ENCODE measurements at places on chromosomes 6 and 20. TPM values are rescaled to one million over a fixed set of nuclear protein-coding genes. Genes with fewer than 3 reads are reported as not detected.

- H3K27me3 ChIP-seq, result peaks cover 3% of the 10 kb centered on the region
- no peak overlapping the region for H3K27ac ChIP-seq
- H3K4me1 ChIP-seq, result no peaks in the 10 kb centered on the region
- no peak overlapping the region for H3K4me3 ChIP-seq
- no peak for DNase-seq
Measured at GRCh38 chr20:36098364-36098763, 56.2 kb upstream of the EPB41L1 start.

DNA sequence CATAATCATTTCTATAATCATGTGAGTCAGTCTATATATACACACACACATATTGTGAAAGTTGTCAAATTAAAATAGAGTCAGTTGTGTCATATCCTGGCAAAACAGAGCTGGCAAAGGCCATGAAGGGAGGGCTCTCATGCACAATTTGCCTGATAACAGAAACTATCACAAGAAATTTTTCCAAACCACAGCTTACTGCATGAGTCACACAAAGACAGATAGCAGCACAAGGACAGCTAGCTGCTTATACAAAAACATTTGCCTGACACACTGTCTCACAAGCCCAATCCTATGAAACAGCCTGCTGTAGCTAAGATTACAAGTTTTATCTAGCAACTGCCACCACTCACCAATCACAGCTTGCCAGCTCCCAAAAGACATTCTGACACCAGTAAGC lies 848.5 kb upstream of the MAN1A1 start:
- no peak overlapping the region for H3K4me3 ChIP-seq
- no peak for DNase-seq
- no peaks in the 10 kb centered on the region for H3K27me3 ChIP-seq
- H3K4me1 ChIP-seq, result no peaks in the 10 kb centered on the region

Gene BHLHE23
- polyA plus RNA-seq, result not detected

DNA sequence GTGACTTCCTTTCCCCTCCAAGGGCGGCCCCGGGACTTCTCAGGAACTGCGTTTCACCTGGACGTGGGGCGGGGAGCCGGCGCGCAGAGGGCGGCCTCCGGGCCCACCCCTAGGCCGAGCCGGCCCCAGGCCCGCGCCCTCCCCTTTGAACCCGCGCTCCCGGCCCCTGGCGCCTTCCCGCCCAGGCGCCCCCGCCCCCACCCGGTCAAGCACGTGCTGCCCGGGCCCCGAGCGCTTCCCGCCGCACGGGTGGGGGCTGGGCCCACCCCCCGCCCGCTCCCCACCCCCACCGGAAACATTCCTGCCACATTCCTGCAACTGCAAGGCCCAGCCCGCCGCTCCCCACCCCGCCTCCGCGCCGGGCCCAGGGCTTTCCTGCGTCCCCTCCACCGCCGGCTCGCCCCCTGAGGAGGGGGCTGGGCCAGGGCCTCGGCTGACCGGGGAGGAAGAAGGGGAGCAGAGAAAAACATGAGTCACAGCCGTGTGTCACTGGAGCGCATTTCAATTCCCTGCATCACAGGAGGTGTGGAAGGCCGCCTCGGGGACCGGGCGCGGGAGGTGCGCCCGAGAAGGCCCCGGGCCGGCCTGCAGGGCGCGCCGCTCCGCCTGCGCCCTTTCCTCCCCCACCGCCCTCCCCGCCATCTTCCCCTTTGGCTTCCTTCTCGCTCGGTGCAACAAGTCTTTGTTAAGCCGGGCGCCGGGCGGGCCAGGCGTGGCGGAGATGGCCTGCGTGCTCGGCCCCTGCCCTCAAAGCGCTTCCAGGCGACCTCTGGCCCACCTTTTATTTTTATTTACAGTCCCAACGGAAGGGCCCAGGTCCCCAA lies 1.2 kb upstream of the HMGA1 start:
- H3K36me3 ChIP-seq, result no peaks in the 10 kb centered on the region
- peak overlapping the region; percentile 96 for H3K27ac ChIP-seq
- peak; percentile 55 for DNase-seq
- peak overlapping the region; percentile 85 for H3K4me3 ChIP-seq
- no peaks in the 10 kb centered on the region for H3K27me3 ChIP-seq

DNA sequence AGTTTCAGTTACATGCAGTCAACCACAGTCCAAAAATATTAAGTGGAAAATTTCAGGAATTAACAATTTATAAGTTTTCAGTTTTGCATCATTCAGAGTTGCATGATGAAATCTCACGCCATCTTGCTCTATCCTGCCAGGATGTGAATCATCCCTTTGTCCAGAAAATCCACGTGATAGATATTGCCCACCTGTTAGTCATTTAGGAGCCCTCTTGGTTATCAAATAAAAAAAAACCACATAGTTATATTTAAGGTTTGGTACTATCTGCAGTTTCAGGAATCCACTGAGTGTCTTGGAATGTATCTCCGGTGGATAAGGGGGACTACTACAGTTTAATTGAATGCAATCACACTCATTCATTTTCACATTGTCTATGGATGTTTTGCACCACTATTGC lies 1249.0 kb upstream of the CITED2 start:
- H3K4me3 ChIP-seq, result no peak overlapping the region
- no peak for DNase-seq
- H3K4me1 ChIP-seq, result no peaks in the 10 kb centered on the region
- no peaks in the 10 kb centered on the region for H3K27me3 ChIP-seq

GRCh38 chr20:48682529-48683363 lies 145.1 kb downstream of the PREX1 start:
- H3K36me3 ChIP-seq, result no peaks in the 10 kb centered on the region
- H3K4me1 ChIP-seq, result peaks cover 51% of the 10 kb centered on the region
- no peaks in the 10 kb centered on the region for H3K27me3 ChIP-seq
- peak overlapping the region; percentile 52 for H3K4me3 ChIP-seq
- DNase-seq, result peak; percentile 82

DNA sequence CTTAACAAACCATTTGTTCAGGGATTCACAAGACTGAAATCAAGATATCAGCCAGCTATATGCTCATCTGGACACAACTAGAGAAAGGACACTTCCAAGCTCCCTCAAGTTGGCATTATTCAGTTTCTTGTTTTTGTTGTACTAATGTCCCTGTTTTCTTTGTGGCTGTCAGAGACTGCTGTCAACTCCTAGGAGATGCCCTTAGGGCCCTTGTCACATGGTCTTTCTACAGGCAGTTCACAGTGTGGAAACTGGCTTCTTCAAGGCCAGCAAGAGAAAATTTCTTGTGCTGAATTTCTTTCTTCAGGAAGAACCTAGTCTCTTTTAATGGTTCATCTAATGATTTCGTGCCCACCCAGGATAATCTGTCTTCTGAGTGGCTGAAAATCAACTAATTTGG lies 677.2 kb upstream of the MAN1A1 start:
- no peak for DNase-seq
- H3K27ac ChIP-seq, result no peak overlapping the region
- H3K4me3 ChIP-seq, result no peak overlapping the region
- H3K4me1 ChIP-seq, result no peaks in the 10 kb centered on the region
- H3K36me3 ChIP-seq, result no peaks in the 10 kb centered on the region
- H3K27me3 ChIP-seq, result no peaks in the 10 kb centered on the region

DNA sequence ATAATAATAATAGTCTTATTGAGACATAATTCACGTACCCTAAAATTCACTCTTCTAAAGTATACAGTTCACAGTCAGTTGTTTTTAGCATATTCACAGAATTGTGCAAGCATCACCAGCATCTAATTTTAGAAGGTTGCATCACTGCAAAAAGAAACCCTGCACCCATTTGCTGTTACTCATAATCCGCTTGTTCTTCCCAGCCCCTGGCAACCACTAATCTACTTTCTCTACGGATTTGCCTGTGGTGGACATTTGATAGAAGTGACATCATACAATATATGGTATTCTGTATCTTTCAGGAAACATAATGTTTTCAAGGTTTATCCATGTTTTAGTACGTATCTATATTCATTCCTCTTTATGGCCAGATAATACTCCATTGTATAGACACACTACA lies 41.5 kb upstream of the FAM184A start:
- DNase-seq, result no peak
- no peaks in the 10 kb centered on the region for H3K27me3 ChIP-seq
- H3K36me3 ChIP-seq, result no peaks in the 10 kb centered on the region
- no peak overlapping the region for H3K4me3 ChIP-seq
- H3K27ac ChIP-seq, result no peak overlapping the region

GRCh38 chr6:140068801-140069200 lies 694.4 kb upstream of the CITED2 start:
- no peaks in the 10 kb centered on the region for H3K36me3 ChIP-seq
- H3K27me3 ChIP-seq, result no peaks in the 10 kb centered on the region
- H3K4me1 ChIP-seq, result peaks cover 12% of the 10 kb centered on the region

Gene ZSCAN23
- 0.14 TPM for polyA plus RNA-seq

GRCh38 chr6:29749668-29750067 lies 26.4 kb downstream of the HLA-F start:
- no peaks in the 10 kb centered on the region for H3K36me3 ChIP-seq
- no peak overlapping the region for H3K27ac ChIP-seq
- DNase-seq, result no peak
- peak overlapping the region; percentile 82 for H3K4me3 ChIP-seq
- H3K27me3 ChIP-seq, result no peaks in the 10 kb centered on the region

- no peaks in the 10 kb centered on the region for H3K36me3 ChIP-seq
- no peaks in the 10 kb centered on the region for H3K4me1 ChIP-seq
- no peaks in the 10 kb centered on the region for H3K27me3 ChIP-seq
- no peak for DNase-seq
Measured at GRCh38 chr6:96171112-96171511, 155.3 kb downstream of the FUT9 start.

- H3K4me1 ChIP-seq, result no peaks in the 10 kb centered on the region
- H3K27me3 ChIP-seq, result no peaks in the 10 kb centered on the region
- no peaks in the 10 kb centered on the region for H3K36me3 ChIP-seq
Measured at GRCh38 chr6:104162036-104162669, 697.6 kb downstream of the HACE1 start.

DNA sequence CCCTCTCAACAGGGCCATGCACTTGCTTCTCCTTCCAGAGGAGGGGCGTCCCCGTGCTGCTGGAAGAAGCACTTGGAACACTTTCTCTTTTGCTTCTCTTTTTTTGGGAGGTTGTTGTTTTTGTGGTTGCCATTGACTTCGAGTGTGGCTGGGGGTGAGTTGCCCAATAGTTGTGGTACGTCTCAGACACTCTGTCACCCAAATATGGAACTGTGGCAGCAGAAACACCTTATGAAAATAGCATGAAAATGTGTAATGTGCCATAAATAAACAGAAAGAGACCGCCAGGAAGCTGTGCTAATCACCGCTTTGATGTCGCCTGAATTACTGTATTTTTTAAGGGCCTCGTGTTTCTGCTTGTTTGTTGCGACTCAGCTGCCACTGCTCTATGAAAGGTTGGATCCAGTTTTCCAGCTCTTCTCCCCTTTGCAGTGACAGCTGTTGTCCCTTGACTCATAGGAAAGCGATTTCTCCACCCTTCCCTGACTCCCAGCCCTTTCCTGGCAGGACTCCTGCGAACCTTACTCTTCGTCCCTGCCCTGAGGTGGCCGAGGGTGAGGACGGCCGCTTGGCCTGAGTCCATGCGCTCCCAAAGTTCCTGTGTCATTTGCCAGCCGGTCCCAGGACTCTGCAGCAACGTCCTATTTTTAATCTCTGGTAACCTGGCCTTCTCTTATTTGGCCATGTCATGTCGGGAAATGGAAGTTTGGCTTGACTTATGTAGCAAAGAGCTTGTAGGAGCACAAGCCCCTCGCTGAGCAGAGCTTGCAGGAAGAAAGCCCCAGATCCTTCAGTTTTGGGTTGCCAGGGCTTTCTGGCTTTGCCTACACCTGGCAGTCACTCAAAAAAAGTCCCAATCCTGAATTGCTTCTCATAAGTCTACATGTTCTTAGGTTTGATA lies 694.6 kb downstream of the QKI start:
- DNase-seq, result peak; percentile 92
- peak overlapping the region; percentile 42 for H3K4me3 ChIP-seq
- peaks cover 32% of the 10 kb centered on the region for H3K4me1 ChIP-seq
- H3K27me3 ChIP-seq, result no peaks in the 10 kb centered on the region
- peak overlapping the region; percentile 99 for H3K27ac ChIP-seq

Gene LINC00237
- not detected for polyA plus RNA-seq

Gene C20orf144
- polyA plus RNA-seq, result not detected

GRCh38 chr6:68911334-68911733 lies 276.3 kb downstream of the ADGRB3 start:
- H3K4me3 ChIP-seq, result no peak overlapping the region
- no peaks in the 10 kb centered on the region for H3K27me3 ChIP-seq
- H3K36me3 ChIP-seq, result no peaks in the 10 kb centered on the region
- no peak overlapping the region for H3K27ac ChIP-seq

Measured in psoas muscle (tissue), 8 donors.